ENCODE measurements at places on chromosomes 1 and 21.

- no peak for DNase-seq
These were observed 50.4 kb downstream of the PGBD5 start for GRCh38 chr1:230375780-230376179.

DNA sequence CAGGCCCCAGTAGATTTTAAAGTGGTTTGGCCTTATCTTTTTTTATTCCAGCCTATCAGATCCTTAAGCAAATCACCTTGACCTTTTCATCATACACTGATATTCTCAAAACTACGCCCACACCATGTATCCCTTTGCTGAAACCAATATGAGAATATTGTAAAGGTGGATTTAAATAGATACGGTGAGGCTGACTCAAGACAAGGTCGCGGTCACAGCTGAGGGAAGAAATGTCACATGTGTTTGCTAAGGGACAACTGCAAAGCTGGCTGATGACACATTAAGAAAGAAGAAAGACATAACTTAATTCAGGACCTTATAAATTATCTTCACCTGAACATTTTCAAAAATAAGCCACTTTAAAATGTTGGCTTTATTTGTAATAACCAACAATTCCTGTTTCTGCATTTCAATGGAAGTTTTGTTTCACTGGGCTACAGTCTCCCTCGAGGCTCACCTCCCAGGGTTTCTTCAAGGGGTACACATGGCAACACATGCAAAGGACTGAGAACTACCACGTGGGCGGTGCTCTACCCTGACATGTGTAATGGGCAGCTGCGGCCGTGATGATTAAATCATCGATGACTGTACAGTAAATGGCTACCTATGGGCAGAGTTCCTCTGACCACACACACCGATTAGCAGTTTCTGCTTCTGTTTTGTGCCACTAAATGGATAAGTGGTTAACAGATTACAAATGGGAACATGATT lies 189.5 kb downstream of the SIPA1L2 start:
- no peak for DNase-seq

- no peak for DNase-seq
These were observed 4.1 kb upstream of the AGTRAP start for GRCh38 chr1:11731691-11732283.

GRCh38 chr1:111832521-111833155 lies 76.9 kb downstream of the DDX20 start:
- no peak for DNase-seq

DNA sequence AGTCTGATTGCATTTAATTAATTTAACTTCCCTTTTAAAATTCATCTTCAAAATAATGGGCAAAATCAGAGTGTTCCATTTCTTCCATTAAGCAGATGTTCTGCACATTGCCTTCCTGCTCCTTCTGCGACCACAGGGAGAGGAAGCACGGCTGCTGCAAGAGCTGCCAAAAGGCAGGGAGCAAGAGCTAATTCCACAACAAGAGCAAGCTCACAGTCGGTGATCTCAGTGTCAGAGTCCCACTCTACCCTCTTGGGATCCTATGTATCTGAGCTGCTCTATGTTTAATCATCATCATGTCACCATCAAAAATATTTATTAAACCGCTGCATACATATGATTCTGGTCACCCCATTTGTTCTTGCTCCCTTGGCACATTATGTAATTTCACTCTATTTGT lies 255.3 kb upstream of the CAMK1G start:
- DNase-seq, result no peak

GRCh38 chr1:71339238-71339637 lies 258.4 kb upstream of the ZRANB2 start:
- no peak for DNase-seq

GRCh38 chr1:91572044-91572443 lies 71.4 kb downstream of the CDC7 start:
- DNase-seq, result no peak

DNA sequence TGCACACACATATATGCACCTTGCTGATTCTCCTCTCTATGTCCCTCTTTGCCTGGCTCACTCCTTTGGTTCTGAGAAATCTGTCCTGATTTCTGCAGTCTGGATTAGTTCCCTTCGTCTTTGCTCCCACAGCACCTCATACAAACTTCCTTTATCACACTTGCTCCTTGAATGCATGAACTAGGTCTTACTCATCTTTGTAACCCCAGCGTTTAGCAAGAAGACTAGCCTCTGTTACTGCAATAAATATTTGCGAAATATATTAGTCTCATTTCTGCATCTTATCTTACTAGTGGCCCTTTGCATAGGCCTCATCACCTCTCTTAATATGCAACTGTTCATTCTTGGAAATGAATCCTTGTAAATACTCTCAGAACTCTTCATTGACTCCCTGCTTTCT lies 11.4 kb downstream of the SMYD2 start:
- no peak for DNase-seq

DNA sequence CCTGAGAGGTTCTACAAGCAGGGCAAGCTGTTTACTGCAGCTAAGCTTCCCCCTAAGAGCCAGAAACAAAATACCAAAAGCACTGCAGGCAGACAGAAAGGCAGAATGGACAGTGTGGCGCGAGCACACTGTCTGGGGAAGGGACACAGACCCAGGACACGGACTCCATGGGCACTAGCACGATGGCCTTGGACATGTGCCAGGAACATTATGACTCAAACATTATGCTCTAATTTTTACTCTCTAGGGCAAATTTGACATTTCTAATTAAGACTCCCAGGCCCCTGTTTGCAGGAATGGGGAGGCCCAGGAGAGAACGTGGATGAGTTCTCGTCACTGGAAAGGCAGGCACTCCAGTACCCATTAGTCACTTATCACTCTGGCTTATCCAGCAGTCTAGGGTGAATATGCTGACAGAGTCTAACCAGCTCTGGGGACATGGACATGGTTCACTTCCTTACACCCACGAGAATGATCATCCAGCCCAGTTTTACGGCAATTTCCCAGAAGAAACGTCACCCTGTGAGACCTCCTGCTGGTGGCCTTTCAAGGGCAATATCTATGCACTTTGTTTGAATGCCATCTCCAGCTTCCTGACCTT lies 45.1 kb downstream of the CAPN8 start:
- no peak for DNase-seq

DNA sequence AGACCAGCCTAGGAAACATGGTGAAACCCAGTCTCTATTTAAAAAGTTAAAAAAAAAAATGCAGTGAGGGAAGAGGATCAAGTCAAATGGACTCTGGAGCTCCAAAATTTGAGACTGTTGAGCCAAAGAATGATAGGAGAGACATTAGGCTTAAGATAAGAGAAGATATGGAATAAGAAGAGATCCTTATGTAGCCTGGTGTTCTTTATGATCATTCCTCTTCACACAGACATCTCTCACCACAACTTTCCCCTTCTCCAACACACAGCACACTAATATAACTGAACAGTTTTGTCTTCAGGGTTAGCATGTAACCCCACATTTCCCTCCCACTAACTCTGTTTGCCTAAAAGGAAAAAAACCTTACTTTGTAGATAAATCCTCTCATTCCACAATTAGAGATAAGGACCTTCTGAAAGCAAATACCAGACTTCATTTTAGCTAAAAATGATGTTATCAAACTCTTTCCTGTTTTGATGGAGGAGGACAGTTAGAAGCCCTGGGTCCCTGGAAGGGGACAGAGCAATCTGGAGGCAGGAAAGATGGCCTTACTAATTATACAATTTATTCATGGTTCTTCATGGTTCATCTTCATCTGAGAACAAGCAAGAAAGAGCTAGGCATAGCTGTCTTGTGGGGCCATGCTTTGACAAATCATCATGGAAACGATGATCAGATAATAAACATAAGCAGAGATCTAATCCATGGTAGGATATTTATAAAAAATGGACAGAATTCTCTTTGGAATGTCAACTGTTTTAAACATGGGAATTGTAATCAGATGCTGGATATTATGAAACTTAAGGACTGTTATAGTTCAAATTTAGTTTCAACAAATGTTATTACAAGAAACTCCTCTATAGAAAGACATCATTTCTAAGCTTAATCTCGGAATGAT lies 96.7 kb upstream of the S1PR1 start:
- DNase-seq, result no peak
